LHCN-M2 (cell line): ENCODE measurements at places on chromosomes 7 and 10. TPM values are rescaled to one million over a fixed set of nuclear protein-coding genes. Genes with fewer than 3 reads are reported as not detected.

Gene PAPOLB
- total RNA-seq = under 0.01 and 0.13 TPM in 2 replicates

Gene ECHDC3
- total RNA-seq = 3.2 and 6.5 TPM in 2 replicates

Gene IL2RA
- not detected in 2 replicates for total RNA-seq

Gene CPEB3
- 0.40 and 0.45 TPM in 2 replicates for total RNA-seq

Gene GNG11
- total RNA-seq = 90.1 and 92.7 TPM in 2 replicates

Gene SCART1
- 0.57 and 1.0 TPM in 2 replicates for total RNA-seq

Gene AKR1C2
- total RNA-seq = 10.0 and 10.3 TPM in 2 replicates

Gene MEOX2
- 0.06 TPM in 1 of 2 replicates, not detected in the other for total RNA-seq

Gene SH2D4B
- not detected in 2 replicates for total RNA-seq

Gene CRHR2
- not detected in 2 replicates for total RNA-seq

Gene DENND2A
- not detected in 2 replicates for total RNA-seq

Gene C10orf143
- total RNA-seq = 0.96 and 0.98 TPM in 2 replicates

Gene TRIM8
- 135 and 136 TPM in 2 replicates for total RNA-seq

Gene CHAT
- not detected in 2 replicates for total RNA-seq

Gene CELF2
- 59.5 and 68.1 TPM in 2 replicates for total RNA-seq

Gene MBL2
- not detected in 2 replicates for total RNA-seq

Gene CAV2
- total RNA-seq = 259 and 316 TPM in 2 replicates

Gene GDF2
- not detected in 2 replicates for total RNA-seq

Gene CC2D2B
- total RNA-seq = 0.11 and 0.71 TPM in 2 replicates

Gene POLR2J2
- 0.86 and 2.4 TPM in 2 replicates for total RNA-seq

Gene HHEX
- 0.06 TPM in 1 of 2 replicates, not detected in the other for total RNA-seq

Gene GPNMB
- 135 and 206 TPM in 2 replicates for total RNA-seq

Gene NME8
- total RNA-seq = not detected in 2 replicates

Gene CALHM1
- total RNA-seq = not detected in 2 replicates

Gene PURB
- 41.9 and 62.3 TPM in 2 replicates for total RNA-seq

Gene PLAC9
- not detected in 2 replicates for total RNA-seq

Gene CALML3
- total RNA-seq = not detected in 2 replicates

Gene MYOZ1
- total RNA-seq = not detected in 2 replicates

Gene VGF
- 0.45 and 0.69 TPM in 2 replicates for total RNA-seq

Gene LFNG
- 15.2 and 15.7 TPM in 2 replicates for total RNA-seq

Gene GIMAP8
- total RNA-seq = 0.06 TPM in 1 of 2 replicates, not detected in the other

Gene TWIST1
- 145 and 175 TPM in 2 replicates for total RNA-seq

Gene OR2A7
- not detected in 2 replicates for total RNA-seq

Gene CALCR
- total RNA-seq = not detected in 2 replicates

Gene ADARB2
- total RNA-seq = 0.11 and 0.83 TPM in 2 replicates

Gene AKR1B15
- 0.06 TPM in 1 of 2 replicates, not detected in the other for total RNA-seq

Gene RBP4
- 0.17 and 0.32 TPM in 2 replicates for total RNA-seq

Gene MYH16
- not detected in 2 replicates for total RNA-seq

Gene AGAP9
- total RNA-seq = 2.2 and 2.3 TPM in 2 replicates

Gene KIAA1217
- 5.2 and 5.5 TPM in 2 replicates for total RNA-seq

Gene SPDYE2B
- not detected in 2 replicates for total RNA-seq

Gene NCF1
- total RNA-seq = not detected in 2 replicates

Gene SMKR1
- total RNA-seq = 0.46 and 0.71 TPM in 2 replicates

Gene PLEKHS1
- not detected in 2 replicates for total RNA-seq

Gene ZPBP
- total RNA-seq = not detected in 2 replicates

Gene FGFR2
- not detected in 2 replicates for total RNA-seq

Gene CTAGE4
- total RNA-seq = 0.06 TPM in 1 of 2 replicates, not detected in the other
